ENCODE measurements at places on chromosomes 2 and 18.

DNA sequence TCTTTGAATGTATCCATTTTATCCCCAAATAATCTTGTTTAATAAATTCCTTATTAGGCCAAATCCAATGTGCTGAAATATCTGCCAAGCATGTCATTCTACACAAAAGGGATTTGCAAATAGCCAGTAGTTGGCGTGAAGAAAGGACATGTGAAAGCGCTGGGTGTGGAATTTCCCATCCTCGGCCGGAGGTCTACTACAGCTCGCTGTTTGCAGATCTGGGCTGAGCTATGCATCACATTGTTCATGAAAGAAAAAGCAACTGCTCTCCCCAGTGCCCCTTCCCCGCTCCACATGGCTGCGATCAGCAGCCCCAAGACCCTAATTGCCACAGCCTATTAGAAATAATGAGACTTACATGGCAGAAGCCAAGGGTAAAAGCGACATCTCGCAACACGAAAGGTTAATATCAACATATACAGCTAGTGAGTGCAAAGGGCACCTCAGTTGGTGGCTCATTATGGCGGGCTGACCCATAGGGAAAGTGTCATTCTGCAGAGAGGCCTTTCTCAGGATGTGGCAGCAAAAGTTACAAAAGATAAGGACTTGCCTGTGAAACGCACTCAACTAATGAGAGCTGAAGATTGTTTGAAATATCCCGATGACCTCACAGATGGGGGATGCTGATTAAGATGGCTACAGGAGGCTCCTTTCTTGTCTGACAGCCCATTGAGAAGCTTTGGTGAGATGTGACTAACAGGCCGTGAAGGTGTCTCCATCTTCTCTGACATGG, 126.9 kb upstream of the CYP1B1 start:
- DNase-seq = no peak

DNA sequence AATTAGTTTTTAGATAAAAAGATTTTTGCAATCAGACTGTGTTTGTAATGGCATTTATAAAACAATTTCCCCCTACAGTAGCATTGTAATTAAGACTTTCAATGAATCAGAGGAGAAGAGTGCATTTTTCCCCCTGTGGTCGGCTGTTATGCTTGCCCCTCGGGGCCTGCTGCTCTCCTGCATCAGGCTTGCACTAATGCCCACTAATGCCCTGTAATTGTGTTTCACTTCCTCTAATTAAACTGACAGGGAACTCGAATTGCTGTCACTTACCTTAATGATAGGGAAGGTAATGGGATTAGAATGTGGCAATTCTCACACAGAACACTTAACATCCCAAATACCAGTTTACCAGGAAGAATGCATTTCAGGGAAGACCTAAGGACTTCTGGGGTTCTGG, 61.2 kb upstream of the LRRTM1 start:
- no peak for DNase-seq

- no peak for DNase-seq
These were observed 4.6 kb downstream of the DYSF start for GRCh38 chr2:71457923-71458322.

DNA sequence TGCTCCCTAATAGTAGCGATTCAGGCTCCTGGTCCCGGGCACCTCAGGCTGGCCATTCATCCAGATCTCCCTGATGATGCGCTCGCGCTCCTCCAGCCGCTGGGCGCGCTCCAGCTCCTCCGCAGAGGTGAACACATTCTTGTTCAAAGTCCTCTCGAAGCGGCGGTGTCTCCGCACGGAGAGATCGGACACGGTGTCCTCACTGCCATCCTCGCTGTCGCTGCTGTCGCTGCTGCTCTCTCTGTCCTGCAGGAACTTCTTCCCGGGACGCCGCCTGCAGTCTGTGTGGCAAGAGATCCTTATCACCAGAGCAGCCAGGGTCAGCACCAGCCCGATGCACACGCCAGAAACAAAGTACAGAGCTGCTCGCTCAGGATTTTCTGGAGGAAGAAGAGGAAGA, 67.5 kb downstream of the EVA1A start:
- DNase-seq = no peak

DNA sequence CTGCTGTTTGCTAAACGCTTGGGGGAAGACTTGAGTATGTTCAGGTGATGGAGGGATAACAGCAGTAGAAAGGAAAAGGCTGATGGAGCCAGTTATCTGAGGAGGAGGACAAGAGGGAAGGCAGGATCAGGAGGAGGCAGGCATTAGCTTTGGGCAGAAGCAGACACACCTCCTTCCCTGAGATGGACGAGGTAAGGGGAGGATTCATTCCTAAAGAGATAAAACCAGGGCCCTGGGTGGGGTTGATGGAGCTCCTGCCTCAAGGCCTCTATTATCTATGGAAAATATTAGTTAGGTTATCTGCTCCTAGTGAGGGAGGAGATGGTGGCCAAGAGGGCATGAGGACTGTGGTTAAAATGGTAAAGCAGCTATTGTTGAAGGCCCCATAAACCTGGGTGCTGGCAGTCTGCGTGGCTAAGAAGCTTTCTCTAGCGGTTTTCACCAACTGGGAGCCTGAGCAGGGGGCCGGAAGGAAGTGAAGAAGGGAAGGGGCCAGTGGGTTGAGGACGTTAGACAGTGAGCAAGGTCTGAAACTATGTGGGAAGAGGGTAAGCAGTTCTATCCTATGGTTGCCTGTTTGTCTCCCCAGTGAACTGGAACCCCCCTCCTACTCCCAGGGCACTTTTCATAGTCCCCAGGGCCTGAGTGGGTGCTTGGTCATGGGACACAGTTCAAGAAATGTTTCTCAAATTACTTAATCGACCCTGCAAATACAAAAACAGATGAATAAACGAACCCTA, 56.6 kb upstream of the HK2 start:
- DNase-seq = no peak

DNA sequence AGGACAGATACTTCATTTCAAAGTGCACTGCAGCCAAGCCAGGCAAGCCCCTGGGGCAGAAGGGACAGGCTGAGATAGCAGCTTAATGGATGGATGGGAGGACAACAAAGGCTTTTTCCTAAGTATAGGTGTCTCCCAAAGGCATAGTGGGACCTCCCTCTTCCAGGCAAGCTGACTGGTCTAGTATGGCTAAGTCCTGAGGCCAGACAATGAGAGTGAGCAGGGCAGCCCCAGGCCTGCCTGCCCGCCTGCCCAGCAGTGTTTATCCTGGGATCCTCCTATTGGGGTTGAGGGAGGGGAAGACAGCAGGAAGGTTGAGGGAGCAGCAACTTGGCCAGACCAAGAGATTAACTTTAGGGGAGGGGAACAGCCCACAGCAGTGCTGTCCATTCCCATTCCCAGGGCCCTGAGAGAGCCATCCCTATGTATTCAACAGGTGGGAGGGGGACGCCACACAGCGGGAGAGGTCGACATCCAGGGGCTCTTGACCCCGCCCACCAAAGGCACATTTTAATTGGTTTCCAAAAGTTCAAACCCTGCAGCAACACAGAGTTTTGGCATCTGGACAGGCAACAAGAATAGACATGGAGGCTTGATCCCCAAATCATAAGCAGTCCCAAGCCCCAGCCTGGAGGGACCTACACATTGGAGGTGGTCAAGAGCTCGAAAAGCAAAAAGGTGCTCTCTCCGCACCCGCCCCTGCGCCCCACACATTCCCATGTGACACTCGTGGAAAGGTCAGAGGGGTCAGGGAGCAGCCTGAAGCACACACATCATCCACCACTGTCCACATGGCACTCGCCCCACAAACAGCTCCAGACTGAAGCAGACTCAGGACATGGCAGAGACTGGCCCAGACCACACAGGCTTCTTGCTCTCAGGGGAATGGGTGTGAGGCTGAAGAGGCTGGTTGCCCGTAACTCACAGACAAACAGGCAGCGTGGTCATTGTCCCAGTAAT, 2.9 kb upstream of the SFXN5 start:
- no peak for DNase-seq

DNA sequence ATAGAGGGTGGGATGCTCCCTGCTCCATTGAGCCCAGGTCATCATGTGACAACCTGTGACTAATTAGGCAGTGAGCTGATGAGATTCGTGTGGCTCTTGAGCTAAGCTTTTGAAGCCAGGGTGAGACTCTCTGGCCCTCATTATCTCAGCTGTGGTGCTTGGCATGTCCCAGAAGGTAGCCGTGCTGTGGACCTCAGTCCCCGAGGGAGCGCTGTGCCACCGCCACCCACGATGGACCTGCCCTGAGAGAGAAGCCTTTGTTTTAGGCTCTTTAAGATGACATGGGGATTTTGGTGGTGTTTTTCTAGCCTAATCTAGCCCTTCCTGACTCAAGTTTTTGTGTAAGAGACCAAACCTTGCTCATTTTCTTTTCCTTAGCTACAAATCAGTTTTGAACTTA, 66.4 kb downstream of the NEDD4L start:
- DNase-seq = no peak

GRCh38 chr2:201130524-201131186, 14.7 kb downstream of the CFLAR start:
- peak; percentile 42 for DNase-seq

GRCh38 chr18:57803103-57803969, at the start of gene ATP8B1:
ATP8B1 (minus strand) TSS chr18:57803315; CDS start chr18:57731807, 71,508 bp downstream.
- no peak for DNase-seq

GRCh38 chr18:73249030-73249429, 381.2 kb upstream of the NETO1 start:
- no peak for DNase-seq

DNA sequence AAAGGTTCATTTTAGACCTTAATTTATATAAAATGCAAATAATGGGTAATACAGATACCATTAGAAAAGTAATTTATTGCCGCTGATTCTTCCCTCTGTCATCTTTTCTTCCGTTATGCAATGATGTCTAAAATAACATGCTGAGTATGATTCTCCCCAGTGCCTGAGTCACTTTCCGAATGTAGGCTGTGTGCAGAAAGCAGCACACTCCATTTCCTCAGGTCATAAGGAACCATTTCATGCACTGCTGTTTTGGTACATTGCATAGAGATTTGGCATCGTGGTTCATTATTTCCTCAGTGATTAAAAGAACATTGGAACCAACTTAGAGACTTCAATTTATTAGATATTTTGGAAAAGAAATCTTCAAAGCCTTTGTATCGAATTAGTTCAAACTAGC, 173.5 kb downstream of the CDH2 start:
- DNase-seq = peak; percentile 17

DNA sequence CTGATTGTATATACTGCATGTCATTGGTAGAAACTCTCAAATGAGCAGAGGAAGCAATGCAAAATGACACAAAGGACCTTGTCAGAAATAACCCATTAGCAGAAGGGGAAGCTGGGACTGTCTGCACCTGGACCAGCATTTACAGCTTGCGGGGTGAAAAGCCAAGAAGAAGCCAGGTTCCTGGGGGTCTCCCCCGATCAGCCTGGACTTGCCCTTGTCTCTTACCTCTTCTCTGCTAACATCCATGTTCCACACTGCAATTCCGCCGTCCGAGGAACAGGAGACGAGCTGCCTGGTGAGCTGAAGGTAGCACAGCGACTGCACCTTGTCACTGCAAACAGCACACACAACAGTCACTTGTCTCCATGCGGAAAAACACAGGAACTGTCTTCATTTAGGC, 51.1 kb downstream of the WDFY1 start:
- no peak for DNase-seq

DNA sequence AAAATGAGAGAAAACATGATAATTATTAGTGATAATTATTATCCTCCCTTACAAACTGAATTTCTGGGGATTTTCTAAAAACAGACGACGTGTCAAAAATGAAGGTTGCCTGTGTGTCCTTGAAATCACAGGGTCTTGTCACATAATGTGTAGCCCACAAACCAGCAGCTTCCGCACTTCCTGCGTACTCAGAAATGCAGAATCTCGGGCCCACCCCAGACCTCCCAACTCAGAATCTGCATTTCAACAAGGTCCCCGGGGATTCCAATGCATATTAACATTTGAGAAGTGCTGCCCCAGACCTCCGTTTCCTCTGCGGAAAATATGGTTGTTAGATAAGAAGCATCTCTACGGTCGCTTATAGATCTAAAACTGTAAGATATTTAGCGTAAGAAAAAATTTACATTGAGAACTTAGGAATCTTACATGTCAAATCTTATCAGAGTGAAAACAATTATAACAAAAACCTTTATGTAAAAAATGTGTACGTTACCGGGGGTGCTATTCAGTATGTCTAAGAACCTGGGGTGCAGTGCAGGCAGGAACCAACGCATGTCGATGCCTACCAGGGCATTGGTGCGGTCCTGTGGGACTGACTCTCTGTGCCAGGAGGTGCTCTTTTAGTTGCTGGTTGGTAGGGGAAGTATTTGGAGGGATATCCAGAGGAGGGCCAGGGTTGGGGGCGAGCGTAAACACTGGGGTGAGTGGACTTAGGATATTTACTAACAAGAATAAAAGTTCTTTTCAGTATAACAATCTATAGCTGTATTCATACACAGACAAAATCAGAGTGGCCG, 15.2 kb downstream of the CDKL4 start:
- DNase-seq = no peak

DNA sequence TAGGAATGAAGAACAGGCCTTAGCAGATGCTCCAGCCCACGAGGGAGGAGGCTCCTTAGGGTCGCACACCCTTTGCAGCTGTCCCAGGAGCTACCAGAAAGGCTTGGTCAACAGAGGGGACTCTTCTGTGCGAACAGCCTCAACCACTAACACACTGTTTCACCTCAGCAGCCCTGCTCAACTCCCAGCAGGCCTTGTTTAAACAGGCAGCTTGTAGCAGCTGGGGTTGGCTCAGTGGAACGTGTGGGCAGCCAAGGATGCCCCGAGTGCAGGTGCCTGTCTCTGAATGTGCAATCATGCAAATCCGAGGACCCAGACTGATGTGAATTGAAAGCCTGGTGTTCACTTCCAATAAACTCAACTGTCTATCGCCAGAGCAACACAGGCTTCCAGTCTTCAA, 88.7 kb upstream of the CXCR4 start:
- no peak for DNase-seq

DNA sequence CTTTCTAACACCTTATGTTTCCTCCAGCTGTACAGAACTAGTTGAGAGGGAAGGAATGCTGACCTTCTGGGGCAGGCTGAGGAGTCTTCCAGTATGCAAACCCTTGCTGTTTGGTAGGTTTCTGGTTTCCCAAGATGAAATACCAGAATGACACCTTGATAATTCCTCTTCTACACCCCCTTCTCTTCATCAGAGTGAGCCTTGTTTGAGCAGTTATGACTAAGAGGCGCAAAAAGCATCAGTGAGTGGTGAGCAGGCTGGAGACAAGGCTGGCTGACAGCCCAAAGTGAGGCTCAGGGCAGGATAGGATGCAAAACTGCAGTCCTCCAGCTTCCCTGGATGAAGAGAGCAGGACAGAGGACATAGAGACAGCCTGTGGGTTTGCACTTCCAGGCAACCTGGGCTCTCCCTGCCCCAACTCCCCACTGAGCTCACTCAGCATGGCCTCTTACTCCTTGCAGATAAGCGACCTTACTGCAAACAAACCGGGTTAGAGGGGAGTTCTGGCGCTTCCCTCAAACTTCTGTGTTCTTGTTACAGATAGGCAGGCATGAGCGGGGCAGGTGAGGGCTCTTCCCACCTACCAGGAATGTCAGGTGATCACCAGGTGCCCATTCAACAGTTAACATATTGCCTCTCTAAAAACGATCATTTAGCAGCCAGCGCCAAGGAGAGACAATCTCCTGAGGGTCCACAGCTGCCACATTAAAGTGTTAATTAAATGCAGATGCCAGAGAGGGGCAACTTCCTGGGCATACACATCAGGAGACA, 5.4 kb downstream of the MPPE1 start:
- DNase-seq = peak; percentile 32

Data from RKO (cell line).